ENCODE measurements at places on chromosomes 3 and 15. TPM values are rescaled to one million over a fixed set of nuclear protein-coding genes. Genes with fewer than 3 reads are reported as not detected.

Gene OSBPL10
- 7.9 TPM for total RNA-seq

Gene LDHAL6B
- total RNA-seq: 0.54 TPM

Gene SEMA7A
- 2.5 TPM for total RNA-seq

Gene ZNF860
- 0.31 TPM for total RNA-seq

Gene OR4F6
- total RNA-seq: not detected

Gene C3orf52
- 3.4 TPM for total RNA-seq

Gene IMPG2
- 0.96 TPM for total RNA-seq

DNA sequence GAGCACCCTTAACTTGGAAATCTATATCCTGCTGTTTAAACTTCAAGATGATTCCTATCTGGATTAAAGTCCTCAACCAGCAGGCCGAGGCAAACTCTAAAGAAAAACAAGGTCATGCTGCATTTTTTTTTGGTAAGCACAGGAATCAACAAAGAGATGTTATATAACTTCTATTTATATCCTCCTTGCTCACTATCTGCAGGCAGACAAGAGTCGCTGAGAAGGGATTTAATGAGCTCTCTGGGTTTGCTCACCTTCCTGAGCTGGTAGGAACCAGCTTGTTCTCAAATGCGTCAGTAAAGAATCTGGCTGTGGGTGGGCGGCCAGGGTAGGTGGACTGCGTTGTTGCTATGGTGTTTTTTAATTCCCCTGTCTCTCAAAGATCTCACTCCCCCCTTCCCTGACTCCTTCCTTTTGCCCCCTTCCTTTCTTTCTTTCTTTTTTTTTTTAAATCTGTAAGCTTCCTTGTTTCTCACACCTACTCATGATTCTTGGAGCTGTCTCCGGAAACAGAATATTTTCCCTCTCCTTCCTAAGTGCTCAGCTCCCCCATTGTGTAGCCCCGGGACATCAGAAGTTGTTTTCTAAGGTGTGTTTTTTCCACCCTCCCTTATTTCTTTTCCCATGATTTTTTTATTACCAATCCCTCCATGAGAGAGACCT is 228.8 kb upstream of the BHLHE40 start:
- peak; percentile 32 for ATAC-seq

DNA sequence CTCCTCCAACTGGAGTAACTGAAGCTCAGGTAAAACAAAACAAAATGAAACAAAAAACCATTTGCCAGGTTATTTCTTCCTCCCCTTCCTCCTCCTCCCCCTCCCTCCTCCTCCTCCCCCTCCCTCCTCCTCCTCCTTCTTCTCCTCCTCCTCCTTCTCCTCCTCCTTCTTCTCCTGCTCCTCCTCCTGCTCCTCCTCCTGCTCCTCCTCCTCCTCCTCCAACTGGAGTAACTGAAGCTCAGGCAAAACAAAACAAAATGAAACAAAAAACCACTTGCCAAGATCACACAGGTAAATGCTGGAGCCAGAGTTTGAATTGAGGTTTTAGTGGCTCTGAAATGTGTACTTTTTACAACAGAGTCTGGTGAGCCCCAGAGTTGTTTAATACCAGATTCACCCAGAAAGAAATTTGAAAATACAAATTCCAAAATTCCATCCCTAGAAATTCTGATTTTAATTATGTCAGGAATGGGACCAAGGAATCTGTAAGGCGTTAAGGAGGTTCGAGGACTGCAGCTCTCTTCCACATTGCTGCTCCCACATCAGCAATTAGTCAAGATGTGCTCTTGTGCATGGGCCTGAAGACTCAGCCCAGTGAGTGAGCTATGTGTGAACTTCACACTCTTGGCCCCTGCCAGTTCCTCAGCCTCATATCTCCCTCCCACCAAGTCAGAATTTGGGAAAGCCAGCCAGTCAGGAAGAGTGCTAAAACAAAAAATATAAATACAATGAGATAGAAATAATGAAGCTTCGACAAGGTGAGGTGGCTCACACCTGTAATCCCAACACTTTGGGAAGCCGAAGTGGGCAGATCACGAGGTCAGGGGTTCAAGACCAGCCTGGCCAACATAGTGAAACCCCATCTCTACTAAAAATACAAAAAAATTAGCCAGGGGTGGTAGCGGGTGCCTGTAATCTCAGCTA is 31.6 kb upstream of the ZNF770 start:
- ATAC-seq: no peak

DNA sequence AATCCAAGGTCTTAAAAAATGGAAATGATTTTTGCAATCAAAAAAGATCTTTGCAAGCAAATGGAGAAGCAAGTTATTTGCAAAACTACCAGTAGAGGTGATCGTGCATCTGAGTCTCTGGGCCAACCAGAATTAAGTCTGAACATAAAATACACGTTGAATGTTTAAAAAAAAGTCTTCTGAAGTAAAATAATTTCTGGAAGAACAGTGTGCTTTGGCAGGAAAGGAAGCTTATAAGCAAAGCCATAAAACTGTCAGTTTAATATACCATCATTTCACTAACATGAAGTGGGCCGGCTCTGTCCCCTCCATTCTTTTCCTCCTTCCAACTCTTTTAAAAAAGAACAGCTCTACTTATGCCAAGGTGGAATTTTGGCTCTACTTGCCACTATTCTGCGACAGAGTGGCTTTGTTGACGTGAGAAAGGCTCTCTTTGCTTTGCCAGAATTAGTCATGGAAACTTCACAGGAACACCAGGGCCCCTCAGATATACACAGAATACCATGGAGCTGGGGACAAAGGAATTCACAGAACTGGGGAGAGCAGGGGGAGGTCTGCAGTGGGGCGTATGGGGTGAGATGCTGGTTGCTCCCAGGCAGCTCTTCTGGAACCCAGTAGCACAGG is 29.8 kb downstream of the FSTL1 start:
- peak; percentile 60 for ATAC-seq

Gene CAMP
- total RNA-seq: not detected

DNA sequence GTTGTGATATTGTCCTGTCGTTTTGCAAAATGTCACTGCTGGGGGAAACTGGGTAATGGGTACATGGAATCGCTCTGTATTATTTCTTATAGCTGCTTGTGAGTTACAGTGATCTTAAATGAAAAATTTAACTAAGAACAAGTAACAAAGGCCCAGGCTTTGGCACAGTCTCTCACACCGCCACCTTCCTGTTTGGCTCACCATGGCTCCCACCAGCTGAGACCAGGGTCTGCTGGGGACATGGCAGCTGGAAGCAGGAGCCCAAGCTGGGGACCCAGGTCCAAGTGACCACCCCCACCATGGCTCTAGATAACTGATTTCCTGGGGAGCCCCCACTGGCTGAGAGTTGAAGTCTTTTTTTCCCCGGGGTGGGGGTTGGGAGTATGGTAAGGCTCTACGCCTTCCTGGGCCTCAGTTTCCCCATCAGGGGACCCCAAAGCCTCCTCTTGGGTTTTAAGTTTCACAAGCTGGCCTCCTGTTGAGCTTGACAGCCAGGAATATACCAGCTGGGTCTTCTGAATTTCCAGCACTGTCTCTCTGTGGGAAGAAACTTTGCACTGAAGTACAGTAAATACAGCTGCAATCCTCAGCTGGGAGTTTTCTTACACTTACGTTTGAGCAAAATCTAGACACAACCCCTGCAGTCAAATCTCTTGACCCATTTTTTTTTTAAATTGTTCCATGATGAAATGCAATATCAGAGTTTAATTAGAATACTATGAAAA is 26.1 kb downstream of the ABTB1 start:
- no peak for ATAC-seq

- no peak for ATAC-seq
Measured at GRCh38 chr3:42503251-42503924, 945 bp downstream of the VIPR1 start.

- no peak for ATAC-seq
Measured at GRCh38 chr3:134375582-134376384, 1.5 kb upstream of the AMOTL2 start.

Gene ZKSCAN7
- 3.5 TPM for total RNA-seq

GRCh38 chr3:186237915-186238314 is 124.1 kb downstream of the DGKG start:
- no peak for ATAC-seq

Measured in gastroesophageal sphincter (tissue), 4 donors.